SJCRH30 (cell line): ENCODE measurements at places on chromosomes 4 and X.
A peak's percentile ranks its signal among the peaks of the same experiment; 100 is the strongest.

DNA sequence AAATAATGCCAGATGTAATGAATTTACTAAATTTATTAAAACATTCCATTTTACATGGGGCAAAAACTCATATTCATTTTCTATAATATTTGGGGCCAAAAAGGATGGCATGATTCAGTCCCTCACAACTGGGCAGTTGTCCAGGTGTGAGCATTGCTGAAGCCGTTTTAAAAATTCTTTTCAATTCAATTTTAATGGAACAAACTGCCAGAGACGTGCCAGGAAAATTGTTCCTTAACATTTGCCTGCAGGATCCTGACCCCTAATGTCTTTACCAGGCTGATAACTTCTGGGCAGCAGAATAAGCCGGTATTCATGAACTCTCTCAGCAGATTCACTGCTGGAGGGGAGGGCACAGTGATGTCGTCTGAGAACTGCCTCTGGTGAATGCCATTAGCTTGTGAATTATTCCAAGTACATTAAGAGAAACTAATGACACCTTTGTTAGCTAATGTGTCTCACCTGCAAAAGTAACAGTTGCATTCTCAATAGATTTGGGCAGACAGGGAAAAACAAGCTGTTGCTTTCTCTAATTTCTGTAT is 1445.1 kb upstream of the TENM3 start:
- DNase-seq, result no peak

GRCh38 chr4:47473141-47473750 is 9.7 kb upstream of the COMMD8 start:
- no peak for DNase-seq

DNA sequence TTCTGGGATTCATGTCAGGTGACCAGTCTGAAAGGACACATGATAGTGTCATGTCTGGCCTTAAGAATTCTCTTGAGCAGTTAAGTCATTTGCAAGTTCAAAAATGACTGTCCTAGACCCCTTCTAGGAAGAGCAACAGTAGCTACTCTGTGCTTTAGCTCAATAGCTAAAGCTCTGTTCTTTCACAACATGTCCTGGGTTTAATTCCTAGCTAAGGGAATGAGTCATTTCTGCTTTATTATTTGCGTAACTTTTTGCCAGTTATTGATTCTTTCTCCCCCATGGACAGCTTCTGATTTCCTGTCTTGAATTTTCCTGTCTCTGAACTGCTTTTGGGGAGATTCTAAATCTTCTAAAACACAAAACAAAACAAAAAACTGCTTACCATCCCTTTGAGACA is 1055.8 kb upstream of the DIAPH2 start:
- DNase-seq, result no peak

DNA sequence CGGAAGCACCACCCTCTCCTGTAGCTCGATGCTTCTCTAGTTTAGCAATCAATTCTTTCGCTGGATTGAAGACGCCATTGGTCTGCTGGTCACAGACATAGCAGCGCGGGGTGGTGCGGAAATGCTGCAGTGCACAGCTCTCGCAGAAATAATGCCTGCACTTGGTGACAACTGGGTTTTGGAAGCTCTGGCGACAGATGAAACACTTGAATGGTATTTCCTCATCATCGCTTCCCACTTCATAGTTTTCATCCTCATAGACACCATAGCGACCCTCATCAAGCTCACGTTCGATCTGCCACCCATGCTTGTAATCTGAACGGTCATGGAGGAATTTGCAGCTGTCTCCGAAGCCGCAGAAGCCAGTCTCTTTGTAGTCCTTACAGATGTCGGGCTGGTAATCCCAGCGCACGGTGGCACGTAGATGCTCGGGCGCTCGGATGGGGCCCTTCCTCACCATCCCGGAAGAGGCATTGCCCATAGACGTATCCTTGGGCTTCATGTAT is 854 bp downstream of the RNF113A start:
- DNase-seq, result peak; percentile 85

- no peak for DNase-seq
These were observed 10.3 kb downstream of the EGFL6 start for GRCh38 chrX:13579661-13580060.

DNA sequence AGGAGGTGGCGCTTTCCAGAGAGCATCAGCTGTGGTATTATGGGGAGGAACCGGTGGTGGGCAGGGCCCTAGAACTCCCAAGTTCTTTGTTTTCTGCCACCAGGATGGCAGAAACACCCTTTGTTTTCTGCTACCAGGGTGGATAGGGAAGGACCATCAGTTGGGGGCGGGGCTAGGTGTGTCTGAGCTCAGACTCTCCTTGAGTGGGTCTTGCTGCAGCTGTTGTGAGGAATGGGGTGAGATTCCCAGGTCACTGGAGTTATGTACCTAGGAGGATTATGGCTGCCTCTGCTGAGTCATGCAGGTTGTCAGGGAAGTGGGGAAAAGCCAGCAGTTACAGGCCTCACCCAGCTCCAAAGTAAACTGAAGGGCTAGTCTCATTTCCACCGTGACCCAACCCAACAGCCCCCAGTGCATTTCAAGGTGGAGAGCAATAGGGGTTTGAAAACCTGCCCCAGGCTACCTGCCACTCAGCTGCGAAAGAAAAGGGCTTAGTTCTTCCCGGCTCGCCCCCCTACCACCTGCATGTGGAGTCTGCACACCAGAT is 167.8 kb upstream of the FAM241A start:
- DNase-seq, result no peak

DNA sequence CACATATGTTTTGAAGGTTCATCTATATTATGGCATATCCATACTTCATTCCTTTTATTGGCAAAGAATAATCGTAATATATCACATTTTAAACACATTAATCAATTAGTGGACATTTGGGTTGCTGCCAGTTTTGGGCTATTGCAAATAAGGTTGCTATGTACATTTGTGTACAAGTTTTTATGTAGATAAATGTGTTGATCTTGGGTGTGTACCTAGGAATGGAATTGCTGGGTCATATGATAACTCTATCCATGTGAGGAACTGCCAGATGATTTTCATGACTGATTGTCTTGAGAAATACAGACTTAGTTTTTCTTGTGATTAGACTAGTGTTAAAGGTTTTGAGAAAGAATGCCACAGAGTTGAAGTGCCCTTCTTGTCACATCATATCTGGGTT is 99.2 kb upstream of the RAB40AL start:
- DNase-seq, result no peak

GRCh38 chrX:1481636-1482529 is 29.2 kb upstream of the ASMTL start:
- DNase-seq, result peak; percentile 87

GRCh38 chr4:11348449-11349088 is 80.1 kb downstream of the HS3ST1 start:
- no peak for DNase-seq

DNA sequence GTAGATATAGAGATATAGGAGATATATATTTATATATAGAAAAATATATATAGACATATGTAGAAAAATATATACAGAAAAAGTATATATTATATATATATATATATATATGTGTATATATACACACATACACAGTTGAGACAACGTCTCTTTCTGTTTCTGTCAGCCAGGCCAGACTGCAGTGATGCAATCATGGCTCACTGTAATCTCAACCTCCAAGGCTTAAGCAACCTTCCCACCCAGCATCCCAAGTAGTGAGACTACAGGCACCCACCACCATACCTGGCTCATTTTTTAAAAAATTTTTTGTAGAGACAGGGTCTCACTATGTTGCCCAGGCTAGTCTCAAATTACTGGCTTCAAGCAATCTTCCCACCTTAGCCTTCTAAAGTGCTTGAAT is 426.3 kb downstream of the GPM6A start:
- DNase-seq, result no peak

- no peak for DNase-seq
These were observed 524.6 kb upstream of the SLIT2 start for GRCh38 chr4:19727141-19727540.

- DNase-seq, result no peak
These were observed 45.3 kb downstream of the EFNB1 start for GRCh38 chrX:68874076-68874475.

DNA sequence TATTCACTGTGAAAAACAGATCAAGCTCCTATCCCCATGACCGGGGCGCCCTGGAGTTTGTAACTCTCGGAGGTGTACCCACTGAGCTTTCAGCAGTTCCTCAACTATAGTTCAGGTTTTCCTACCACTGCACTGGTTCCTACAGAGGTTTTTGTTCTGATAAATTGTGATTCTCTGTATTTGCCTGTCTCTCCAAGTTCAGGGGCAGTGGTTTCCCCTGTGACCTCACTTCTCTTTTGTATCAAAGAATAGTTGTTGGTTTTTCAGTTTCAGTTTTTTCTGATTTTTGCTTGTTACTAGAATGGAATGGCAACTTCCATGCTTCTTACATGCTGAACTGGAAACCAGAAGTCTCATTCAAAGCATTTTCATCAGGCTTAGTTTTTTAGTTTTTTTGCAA is 56.8 kb upstream of the PLS3 start:
- no peak for DNase-seq

GRCh38 chr4:187304133-187304532 is 580.5 kb upstream of the FAT1 start:
- DNase-seq, result peak; percentile 64

DNA sequence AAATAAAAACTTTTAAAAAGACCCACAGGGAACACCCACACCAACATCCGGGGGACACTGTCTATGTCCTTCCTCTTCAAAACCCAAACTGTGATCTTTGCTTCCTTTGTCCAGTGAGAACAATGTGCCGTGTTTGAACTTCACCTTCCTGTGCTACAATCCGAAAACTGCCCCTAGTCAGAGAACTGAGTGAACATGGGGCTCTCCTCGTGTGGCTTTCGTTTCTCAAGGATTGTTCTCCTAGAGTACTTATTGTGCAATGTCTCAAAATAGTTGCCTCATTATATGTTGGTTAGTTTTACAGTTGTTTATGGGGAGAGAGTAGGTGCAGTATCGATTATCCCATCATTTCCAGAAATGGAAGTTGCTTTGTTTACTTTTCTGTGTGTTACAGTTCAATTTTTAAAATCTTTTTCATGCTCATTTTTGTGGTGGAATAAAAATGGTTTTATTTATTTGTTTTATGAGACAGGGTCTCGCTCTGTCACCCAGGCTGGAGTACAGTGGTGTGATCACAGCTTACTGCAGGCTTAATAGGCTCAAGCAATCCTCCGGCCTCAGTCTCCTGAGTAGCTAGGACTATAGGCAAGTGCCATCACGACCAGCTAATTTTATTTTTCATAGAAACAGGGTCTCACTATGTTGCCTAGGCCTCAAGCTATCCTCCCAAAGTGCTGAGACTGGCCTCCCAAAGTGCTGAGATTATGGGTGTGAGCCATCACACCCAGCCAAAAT is 29.9 kb downstream of the RBMX start:
- DNase-seq, result no peak

- no peak for DNase-seq
These were observed 89.1 kb upstream of the CLNK start for GRCh38 chr4:10773656-10774055.

DNA sequence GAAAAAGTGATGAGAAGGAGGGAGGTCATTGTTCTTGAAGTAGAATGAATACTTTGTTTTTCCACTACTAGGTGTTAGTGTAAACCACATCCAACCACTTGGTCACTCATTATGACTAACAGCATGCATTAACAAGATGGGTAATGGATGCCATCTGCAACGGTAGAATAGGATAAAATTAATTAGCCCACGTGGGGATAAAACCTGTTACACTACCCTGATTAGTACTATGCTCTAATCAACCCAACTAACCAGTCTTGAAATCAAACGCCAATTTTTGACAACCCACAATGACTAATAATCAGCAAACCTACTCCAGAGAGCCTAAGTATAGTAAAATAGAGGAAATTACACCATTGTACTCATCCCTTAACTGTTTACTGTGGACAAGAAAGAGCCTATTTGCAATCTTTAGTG is 93.4 kb upstream of the MCF2 start:
- no peak for DNase-seq

DNA sequence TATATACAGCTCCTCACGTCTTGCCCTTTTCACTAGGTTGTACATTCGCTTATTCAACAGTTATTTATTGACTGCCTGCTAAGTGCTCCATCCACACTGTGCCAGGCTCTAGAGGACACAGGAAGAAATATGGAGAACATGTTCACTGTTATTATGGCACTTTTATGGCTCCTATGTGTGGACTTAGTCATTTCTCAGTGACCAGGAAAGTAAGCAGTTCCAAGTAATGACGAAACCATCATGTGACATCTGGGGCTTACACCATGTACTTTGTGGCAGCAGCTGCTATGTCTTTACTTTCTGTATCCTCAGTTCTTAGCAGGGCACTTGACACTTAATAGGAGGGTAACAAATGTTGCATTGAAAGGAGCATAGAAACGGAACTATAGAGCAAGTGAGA is 278.0 kb downstream of the ANK2 start:
- peak; percentile 32 for DNase-seq

DNA sequence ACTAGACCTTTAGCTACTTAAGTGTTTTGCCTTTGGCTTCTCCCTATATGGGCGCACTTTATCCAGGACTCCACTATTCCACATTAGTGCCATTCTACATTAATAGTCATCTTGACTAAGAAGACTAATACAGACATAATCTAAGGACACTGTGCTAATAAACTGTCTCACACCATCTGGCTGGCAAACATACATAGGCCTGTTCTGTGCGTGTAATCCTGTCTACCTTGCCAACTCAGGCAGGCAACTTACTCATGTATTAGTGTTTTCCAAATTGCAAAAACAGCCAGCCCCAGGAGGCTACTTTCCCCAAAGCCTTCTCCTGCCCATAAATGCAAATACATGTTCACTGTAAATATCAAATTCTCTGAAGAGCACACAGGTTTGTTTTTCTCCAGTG is 587.3 kb downstream of the TMA16 start:
- no peak for DNase-seq

GRCh38 chrX:136528645-136529315 is 3.2 kb upstream of the VGLL1 start:
- peak; percentile 18 for DNase-seq

DNA sequence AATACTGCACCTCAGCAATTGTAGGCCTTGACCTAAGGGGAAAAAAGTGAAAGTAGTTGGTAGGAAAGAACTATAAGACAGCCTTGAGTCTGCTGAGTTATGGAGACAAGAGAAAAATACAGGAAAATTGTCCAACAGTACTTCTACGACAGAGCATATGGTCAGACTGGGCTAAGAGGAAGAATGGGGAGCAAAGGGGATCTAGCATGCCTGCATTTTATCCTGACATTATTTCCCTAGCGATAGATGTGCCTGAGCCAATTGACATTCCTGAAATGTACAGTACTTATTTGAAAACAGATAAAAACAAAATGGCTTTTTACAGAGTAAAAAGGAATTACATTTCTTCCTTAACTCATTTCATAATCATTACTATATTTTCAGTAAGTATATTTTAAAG is 22.2 kb downstream of the GUCY1A1 start:
- no peak for DNase-seq

GRCh38 chr4:168833881-168834280 is 176.2 kb downstream of the CBR4 start:
- DNase-seq, result no peak

- DNase-seq, result no peak
These were observed 35.1 kb downstream of the EPHA5 start for GRCh38 chr4:65635051-65635821.
